ENCODE measurements at places on chromosomes 6 and 20.
A peak's percentile ranks its signal among the peaks of the same experiment; 100 is the strongest.

DNA sequence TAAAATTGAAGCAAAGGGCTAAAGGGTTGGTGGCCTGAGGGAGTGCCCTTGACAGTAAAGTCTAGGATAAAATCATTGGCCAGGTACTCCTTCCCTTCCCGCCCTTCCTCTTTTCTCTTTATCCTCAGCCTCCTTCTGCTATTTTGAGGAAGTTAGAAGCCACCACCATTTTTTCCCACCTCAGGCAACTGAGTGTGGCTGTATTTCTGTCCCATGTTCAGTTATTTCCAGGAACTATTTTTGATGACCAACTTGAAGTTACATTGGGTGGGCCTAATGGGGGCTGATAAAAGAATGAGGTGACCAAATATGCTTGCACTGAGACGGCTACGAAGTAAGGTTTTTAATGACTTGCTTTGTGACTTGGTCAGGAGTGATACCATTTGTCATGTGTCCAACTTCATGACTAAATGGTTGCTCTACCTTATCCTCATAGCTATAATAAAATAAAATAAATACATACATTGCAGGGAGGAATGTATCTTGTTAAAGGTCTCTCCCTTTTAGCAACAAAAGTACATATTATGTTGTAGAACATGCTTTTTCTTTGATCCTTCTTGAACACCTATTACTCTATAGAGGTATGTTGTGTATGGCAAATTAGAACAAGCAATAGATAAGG lies 12.0 kb downstream of the PTPN1 start:
- DNase-seq = no peak

- peak; percentile 40 for DNase-seq
These were observed 96.1 kb downstream of the VEGFA start for GRCh38 chr6:43865932-43866645.

DNA sequence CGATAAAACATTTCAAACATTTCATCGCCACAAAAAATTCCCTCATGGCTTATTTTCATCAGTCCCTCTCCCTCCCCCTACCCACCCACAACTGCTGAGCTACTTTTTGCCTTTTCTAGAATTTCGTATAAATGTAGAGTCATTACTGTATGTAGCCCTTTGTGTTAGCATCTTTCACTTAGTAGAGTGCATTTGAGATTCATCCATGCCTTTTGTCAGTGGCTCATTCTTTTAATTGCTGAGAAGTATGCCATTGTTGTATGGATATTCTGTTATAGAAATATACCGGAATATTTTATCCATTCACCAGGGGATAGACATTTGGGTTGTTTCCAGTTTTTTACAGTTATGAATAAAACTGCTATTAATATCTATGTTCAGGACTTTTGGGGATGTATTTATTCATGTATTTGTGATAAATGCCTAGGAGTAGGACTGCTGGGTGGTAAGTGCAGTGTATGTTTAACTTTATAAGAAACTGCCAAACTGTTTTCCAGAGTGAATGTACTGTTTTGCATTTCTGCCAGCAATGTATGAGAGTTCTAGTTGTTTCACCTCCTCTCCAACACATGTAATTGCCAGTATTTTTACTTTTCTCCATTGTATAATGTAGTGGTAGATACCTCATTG lies 50.4 kb downstream of the FOXO3 start:
- no peak for DNase-seq

DNA sequence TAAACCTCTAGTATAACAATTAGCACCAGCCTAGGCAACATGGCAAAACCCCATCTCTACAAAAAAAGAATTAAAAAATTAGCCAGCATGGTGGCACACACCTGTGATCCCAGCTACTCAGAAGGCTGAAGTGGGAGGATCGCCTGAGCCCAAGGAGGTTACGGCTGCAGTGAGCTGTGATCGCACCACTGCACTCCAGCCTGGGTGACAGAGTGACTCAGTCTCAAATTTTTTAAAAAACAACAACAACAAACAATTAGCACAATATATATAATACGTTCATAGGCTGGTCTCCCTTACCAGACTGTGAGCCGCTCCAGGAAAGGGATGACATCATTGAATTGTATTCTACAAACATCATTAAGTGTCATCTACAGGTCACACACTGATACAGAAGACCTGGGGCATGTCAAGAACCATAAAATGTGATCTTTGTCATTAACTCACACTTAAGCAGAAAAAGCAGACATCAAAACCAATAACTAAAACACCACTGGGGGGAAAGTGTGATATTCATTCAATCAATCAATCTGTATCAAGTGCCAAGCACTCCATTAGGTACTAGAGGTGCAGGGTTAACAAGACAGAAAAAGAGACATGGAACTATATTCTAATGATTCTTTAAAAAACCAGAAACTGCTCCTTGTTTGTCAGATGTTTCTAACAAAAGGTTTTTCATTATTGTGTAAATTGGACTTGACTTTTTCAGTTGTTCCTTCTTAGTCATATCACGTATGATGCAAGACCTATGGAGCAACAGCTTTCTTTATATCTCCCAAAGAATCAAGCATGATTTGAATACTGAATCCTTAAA lies 17.8 kb downstream of the MAP3K5 start:
- DNase-seq = peak; percentile 81

- DNase-seq = peak; percentile 11
These were observed 28.9 kb downstream of the STMND1 start for GRCh38 chr6:17130786-17131185.

DNA sequence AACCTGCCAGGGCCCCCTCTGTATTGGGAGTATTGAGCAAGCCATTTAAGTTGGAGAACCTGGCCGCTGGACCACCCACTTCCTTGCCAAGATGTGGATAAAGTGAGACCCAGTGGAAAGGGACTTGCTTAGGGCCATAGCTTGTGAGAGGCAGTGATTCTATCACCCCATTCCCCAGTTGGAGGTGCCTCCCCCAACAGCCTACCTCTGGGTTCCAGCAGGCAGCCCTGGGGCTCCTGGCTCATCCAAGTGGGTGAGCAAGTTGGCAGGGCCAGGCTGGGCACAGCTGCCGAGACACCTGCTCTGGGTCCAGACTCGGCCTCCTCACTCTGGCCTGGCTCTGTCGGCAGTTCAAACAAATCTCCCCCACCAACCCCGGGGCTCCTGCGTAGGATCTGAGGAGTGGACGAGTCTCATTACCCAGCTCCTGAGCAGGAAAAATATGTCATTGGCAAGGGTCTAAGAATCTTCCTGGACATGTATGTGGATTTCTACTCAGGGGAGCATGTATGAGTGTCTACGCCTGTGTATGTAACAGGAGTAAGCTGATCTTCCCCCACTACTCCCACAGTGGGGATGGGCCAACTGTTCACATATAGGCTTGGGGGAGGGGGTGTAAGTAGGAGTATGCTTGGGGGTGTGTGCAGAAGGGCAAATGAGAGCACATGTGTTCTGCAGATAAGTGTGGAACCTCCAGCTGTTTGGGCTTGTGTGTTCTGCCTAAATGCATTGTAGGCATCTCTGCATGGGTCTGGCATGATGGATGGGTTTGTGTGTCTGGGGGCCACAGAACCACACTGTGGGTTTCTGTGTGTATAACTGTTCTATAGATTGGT lies 1.9 kb downstream of the ID1 start:
- peak; percentile 41 for DNase-seq

DNA sequence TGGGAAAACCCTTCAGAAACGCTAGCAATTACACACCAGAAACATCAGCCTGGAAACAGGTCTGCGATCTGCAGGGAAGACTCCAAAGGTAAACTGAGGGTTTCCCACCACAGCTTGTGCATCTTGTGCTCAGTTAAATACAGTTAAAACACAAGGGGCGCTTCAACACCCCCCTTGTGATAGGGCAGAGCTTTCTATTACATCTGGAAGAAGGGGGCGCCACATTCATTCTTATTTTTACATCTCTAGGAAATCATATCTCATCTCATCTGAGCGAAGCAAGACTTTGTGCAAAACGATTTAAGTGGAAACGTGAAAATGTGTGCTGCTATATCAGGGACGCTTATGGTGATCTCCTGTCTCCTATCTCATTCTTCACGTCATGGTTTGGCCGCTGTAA lies 58.5 kb downstream of the PRND start:
- DNase-seq = no peak

DNA sequence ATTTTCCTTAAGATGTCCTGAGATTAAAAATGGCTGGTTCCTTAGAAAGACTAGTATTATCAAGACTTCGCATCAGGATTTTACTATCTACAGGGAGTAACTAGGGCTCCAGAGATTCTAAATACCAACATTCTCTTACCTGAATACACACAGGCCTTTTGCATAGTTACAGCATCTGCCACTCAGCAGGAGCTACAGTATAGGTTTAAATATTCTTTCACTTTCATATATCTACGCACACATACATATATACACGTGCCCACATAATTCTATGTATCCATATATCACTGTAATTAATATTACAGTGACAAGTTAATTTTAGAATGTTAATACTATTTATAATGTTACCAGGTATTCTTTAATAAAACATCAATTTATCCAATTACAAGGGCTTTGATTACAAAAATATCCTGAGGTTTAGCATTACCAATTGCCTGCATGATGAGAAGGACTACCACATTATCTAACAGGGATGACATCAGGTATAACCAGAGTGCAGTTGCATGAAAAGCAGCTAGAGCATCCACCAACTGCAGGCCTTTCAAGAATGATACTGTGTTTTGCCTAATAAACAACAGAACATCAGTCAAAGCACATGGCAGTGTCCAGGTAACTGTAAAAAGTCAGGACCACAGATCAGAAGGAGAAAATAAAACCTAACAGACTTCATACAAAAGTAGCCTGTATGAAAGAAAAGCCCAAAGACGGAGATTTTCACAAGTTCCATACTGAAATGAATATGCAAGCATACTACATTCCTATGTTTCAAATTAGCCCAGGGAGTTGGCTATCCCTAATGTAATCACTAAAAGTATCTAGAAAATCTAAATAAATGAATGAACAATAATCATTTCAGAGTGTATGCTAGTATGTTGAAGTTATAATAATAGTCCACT lies 268.7 kb downstream of the PTPRK start:
- no peak for DNase-seq

DNA sequence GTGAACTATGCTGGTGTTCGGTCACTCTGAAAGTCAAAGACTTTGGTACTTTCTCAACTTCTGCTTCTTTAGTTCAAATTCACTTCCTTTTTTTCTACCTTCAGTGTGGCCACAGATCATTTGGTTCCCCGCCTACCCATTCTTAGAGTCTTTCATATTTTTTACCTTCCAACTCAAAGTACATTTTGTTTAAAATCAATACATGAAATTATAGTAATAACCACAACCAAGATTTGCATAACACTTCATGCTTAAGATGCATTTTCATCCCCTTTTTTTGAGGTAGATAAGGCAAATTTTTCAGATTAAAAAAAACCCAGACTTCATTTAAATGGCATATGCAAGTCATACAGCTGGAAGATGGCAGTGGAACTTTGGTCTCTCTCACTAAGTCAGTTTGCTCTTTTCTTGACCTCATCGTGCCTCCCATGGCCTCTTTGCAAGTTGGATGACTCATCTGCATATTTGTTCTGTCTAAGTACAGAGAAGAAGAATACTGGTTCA lies 11.9 kb upstream of the CNR1 start:
- peak; percentile 8 for DNase-seq

DNA sequence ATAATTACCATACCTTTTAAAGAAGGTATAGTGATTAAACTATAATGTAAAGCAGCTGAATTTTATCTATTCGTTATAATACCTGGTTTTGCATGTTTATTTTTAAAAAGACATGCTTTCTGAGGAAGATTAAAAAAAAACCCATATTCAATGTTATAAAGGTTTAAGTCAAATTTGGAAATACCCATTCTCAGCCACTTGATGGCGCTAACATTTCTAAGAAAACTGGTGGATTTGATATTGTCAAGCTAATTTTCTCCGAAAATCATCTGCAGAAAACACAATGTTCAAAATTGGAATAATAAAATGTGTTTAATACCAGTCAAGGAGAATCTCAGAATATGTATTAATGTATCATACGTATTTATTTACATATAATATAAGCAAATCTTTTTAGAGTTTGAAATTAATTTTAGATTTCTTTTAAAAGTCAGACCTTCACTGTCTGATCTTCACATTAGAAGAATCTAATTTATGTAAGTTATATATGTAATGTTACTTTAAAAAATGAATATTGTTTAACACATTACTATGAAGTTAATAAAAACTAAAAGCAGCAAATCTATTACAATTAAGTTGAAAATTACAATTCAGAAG lies 35.0 kb downstream of the SHPRH start:
- DNase-seq = peak; percentile 59

DNA sequence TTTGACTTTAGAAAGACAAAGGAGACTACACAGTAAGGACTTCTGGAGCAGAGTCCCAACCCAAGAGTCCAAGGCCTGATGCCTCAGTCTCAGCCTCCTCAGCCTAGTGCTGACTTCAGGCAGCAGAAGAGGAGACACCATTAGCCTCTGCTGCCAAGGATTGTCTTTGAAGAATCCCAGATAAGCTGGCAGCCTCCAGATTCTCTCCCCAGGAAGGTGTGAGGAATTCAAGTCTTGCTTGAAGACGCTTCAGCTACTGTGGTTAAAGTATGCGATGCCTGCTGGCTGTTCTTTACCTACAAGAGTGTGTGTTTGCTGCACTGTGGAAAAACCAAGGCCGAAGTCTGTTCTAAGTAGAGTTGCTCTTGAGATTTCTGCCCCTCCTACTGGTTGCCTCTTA lies 215.9 kb upstream of the TCF21 start:
- no peak for DNase-seq

DNA sequence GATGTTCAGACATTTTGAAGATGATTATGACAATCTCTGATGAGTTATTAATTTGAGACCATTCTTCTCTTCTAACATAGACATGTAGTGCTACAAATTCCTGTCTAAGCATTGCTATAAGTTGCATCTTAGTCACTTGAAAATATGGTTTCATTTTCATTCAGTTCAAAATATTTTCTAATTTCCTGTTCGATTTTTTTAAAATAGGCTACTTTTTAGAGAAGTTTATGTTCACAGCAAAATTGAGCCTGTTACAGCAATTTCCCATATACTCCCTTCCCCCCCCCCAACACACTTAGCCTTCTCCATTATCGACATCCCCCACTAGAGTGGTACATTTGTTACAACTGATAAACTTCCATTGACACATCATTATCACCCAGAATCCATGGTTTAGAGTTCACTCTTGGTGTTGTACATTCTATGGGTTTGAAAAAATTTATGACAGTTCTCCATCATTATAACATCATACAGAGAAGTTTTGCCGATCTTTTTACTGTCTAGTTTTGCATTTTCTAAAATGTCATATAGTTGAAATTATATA lies 31.2 kb downstream of the PLAGL1 start:
- no peak for DNase-seq

DNA sequence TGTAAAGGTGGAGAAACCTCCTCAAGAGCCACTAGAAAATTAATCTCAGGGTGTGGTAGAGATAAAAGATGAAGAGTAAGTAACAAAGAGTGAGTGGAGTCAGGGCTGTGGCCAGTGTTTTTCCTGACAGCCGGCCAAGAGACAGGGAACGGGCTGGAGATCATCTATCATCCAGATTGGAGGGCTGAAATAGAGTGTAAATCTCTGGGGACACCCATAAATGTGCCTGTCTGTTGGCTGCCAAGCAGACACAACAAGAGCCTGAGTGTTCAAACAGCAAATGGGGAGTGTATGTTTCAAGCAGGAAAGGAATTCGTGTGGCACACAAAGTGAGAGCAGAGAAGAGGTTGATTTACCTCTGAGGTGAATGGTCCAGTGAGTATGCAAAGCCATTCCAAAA lies 326.4 kb upstream of the KHDRBS2 start:
- DNase-seq = no peak

- peak; percentile 94 for DNase-seq
These were observed 19.2 kb upstream of the PTGIS start for GRCh38 chr20:49587111-49587570.

GRCh38 chr6:12223383-12223782 lies 66.8 kb upstream of the EDN1 start:
- no peak for DNase-seq

GRCh38 chr6:16688984-16689636 lies 72.2 kb downstream of the ATXN1 start:
- peak; percentile 79 for DNase-seq

All from AG10803 (cell line).